ENCODE measurements at places on chromosomes 13 and 19.

GRCh38 chr13:28590461-28590860, 68.5 kb upstream of the POMP start:
- no peak for DNase-seq

DNA sequence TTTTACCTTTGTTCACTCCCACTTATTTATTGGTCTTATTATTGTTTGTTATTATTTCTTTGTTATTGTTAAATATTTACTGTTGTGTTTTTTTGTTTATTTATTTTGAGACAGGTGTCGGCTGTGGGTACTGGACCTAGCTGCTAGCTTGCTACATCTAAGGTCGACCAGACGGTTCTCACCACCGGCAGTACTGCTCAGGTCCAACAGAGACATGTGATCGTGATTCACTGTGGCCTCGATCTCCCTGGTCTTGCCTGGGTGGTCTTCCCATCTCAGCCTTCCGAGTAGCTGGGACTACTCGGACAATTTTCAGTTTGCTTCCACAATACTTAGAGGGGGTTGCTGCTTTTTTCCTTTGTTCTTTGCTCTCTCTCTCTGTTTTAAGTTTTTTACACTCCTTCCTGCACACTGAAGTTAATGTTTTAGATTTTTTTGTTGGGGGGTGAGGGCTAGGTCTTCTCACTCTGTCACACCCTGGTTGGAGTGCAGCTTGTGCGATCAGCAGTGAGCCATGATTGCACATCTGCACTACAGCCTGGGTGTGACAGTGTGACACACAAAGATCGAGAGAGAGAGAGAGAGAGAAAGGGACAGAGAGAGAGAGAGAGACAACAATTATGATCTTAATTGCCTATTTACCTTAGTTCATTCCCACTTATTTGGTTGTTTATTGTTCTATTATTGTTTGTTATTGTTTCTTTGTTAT, 1432.4 kb downstream of the UQCRFS1 start:
- DNase-seq = no peak

- no peak for DNase-seq
Observed at GRCh38 chr19:51138549-51138979, 3.5 kb upstream of the SIGLEC7 start.

DNA sequence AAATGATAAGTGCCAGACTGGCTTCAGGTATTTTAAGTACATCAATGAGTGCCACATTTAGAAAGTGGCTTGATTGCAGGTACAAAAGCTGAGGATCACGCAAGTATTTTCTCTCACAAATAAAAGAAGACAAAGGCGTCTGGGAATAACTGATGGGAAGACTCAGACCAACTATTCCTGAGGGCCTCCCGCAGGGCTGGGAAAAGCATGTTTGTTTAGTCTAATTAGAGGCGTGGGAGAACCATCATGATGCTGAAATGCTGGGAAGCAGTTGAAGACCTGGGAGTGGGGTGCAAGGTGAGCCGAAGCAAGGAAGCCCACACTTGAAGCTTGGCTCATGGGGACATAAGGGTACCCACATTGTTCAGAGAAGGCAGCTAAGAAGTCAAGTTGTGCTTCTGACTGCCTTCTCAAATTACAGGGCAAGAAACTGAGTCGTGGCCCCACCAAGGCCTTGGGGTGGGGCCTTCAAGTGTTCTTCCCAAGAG, 536.0 kb downstream of the MYO16 start:
- DNase-seq = no peak

- no peak for DNase-seq
Observed at GRCh38 chr19:10839114-10840050, 3.4 kb upstream of the TMED1 start.

DNA sequence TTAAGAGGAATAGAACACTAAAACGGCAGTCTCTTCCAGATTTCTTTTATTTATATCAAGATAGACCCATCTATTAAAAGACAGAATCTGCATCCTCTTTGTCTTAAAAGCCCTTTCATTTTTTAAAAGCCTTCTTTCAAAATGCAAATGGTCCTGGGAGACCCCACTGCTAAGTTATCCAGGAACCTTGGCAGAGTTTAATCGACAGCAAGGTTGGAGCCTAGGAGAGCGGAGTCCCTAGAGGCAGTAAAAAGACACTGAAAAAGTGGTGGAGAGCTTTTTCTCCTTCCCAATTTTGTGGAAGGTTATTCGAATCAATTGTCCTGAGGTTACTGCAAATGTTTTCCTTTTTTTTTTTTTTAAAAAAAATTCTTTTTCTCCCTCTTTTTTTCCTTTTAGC, 294.7 kb downstream of the NALCN start:
- no peak for DNase-seq

- DNase-seq = no peak
Observed at GRCh38 chr19:18460900-18461299, 23.0 kb upstream of the ISYNA1 start.

DNA sequence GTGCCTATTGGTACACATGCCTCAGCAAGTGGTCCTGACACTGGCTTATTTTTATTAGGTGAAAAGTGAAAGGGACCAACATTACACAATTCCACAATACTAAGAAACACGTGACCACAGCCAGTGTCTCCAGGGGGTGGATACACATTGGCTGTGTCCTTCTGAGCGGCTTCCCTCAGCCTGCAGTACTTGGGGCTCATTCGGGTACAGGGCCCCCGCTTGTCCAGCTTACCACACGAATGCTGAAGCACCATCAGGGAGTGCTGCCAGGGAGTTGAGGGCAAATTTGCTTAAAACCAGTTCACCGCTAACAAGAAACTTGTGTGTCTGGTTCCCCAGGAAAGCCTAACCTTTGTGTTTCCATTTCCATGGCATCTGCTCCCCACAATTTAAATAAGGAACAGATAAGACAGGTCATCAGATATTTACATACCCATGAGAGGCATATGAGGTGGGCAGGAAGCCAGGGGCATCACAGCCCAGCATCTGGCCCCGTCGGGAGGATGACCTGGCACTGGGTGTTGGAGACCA, 23.3 kb downstream of the PBX4 start:
- DNase-seq = no peak

DNA sequence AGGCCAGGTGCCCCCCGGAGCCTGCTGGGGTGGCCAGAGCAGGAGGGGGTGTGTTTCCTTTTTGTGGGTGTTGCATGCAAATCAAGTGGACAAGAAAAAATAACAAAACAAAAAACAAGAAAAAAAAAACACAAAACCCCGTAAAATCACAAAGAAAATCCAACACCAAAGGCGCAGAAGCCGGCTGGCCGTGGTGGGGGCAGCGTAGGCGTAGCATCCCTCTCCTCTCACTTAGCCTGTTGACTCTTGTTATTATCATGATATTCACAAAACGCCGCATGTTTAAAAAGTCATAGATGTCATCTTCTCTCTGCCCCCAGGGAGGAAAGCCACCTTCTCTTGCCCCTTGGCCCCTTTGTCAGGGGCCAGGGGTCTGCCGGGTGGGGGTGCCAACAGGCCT, 978 bp upstream of the TGFBR3L start:
- no peak for DNase-seq

GRCh38 chr19:10026744-10027143, 13.5 kb downstream of the RDH8 start:
- DNase-seq = no peak

- DNase-seq = no peak
Observed at GRCh38 chr13:111943229-111943795, 123.6 kb upstream of the SOX1 start.

DNA sequence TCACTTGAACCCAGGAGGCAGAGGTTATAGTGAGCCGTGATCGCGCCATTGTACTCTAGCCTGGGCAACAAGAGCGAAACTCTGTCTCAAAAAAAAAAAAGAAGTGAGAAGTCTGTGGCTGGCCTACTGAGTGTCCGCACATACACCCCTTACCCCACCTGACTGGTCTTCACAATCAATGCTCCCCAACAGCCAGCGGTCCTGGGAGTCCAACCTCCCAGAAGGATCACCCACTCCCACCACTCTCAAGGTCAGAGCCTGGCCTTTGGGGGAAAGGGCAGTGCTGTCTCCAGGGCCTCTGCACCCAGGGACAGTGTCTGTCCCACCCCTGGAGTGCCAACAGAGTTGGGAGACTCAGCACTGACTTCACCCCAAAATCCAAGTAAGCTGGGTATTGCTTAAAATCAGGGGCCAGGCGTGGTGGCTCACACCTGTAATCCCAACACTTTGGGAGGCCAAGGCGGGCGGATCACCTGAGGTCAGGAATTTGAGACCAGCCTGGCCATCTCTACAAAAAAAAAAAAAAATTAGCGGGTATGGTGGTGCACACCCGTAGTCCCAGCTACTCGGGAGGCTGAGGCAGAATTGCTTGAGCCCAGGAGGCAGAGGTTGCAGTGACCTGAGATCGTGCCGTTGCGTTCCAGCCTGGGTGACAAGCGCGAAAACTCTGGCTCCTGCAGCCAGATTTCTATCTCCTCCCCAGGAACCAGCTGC, 2.3 kb upstream of the CD320 start:
- no peak for DNase-seq

- DNase-seq = no peak
Observed at GRCh38 chr19:46753420-46754155, 7.3 kb upstream of the STRN4 start.

GRCh38 chr19:17391371-17392151, 2.4 kb downstream of the CCDC194 start:
- no peak for DNase-seq

- DNase-seq = no peak
Observed at GRCh38 chr13:75173457-75174356, 308.3 kb downstream of the TBC1D4 start.

DNA sequence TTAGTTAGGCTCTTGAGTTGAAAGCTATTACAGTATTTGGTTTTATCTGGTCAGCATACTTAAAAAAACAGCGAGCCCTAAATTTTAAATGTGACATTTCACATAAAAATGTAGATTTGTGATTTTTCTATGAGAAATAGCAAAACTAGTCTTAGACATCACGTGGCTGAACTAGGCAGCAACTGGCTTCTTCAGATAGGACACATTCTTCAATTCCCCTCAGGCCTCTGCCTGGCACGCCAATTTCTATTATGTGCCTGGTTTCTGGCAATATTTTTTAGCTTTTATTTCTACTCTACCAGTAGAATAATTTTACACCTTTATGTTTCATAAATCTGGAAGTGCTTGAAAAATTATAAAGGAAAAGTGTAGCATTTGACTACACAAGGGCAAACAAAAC, 433.7 kb downstream of the DIAPH3 start:
- DNase-seq = no peak

- DNase-seq = no peak
Observed at GRCh38 chr13:21176982-21177284, 475 bp downstream of the MRPL57 start.

- DNase-seq = no peak
Observed at GRCh38 chr19:41883463-41883820, 458 bp downstream of the ARHGEF1 start.

- no peak for DNase-seq
Observed at GRCh38 chr19:44142059-44142433, 692 bp downstream of the ZNF234 start.

DNA sequence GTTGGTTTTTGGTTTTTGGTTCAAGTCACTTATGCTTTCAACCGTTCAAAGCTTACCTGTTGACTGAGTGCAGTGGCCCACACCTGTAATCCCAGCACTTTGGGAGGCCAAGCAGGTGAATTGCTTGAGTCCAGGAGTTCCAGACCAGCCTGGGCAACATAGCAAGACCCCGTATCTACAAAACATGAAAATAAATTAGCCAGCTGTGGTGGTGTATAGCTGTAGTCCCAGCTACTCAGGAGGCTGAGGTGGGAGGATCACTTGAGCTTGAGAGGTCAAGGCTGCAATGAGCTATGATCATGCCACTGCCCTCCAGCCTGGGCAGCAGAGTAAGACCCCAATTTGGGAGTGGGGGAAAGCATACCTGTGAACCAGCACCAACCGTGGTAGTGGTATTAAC, 43.7 kb downstream of the PEX11G start:
- no peak for DNase-seq

GRCh38 chr19:43799502-43800142, 2.6 kb downstream of the LYPD5 start:
- no peak for DNase-seq

DNA sequence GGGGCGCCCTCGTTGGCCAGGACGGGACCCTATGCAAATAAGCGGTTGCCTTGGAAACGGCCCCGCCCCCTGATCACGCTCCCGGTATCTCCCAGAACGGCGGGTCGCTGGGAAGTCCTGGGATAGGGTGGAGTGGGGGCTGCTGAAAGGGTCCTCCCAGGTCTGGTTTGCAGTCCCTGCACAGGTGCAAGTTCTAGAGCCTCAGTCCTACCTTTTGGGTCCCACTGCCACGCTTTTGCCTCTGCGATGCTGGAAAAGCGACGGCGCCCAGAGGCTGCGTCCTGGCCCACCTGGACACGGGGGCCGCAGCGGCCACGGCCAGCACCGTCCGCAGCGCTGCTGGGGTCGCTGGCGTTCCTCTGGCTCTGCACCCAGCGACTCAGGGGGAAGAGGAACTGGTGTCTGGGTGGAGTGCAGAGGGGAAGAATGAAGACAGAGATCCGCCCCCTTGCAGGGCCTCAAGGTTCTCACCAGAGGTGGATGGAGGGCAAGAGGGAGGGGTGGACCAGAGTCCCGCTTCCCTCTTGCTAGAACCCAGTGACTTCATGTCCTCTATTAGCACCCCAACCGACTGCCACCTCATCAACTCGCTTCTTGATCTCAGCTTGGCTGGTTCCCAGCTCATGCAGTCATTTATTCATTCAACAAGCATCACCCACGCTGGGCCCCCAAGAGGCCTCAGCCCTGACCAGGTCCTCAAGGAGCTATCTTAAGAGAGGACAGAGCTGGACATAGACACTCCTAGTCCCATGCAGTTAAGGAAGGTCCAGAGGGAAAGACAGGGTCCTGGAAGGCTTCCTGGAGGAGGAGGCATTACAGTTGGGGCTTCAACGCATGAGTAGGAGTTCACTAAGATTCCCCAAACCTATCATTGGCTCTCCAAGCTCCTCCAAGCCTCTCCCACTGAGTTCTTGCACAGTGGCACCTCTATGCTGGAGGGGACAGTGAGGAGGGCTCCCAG, at the start of gene LRRC25:
Gene LRRC25, minus strand, starts transcription at position 381 of the 961 bp plus-strand sequence. CDS start 659 bp downstream, outside the sequence.
- DNase-seq = no peak

All from SW 1271 (cell line).